ENCODE measurements at places on chromosomes 16 and 17. TPM values are rescaled to one million over a fixed set of nuclear protein-coding genes. Genes with fewer than 3 reads are reported as not detected.

UMOD gene
- 0.07 TPM for total RNA-seq

ARL5C gene
- total RNA-seq, result not detected

CENPV gene
- total RNA-seq, result 42.6 TPM

CNGB1 gene
- not detected for total RNA-seq

DRC7 gene
- total RNA-seq, result 0.04 TPM

- DNase-seq, result no peak
Measured at GRCh38 chr17:47918006-47918405, 22.0 kb downstream of the SP2 start.

DNA sequence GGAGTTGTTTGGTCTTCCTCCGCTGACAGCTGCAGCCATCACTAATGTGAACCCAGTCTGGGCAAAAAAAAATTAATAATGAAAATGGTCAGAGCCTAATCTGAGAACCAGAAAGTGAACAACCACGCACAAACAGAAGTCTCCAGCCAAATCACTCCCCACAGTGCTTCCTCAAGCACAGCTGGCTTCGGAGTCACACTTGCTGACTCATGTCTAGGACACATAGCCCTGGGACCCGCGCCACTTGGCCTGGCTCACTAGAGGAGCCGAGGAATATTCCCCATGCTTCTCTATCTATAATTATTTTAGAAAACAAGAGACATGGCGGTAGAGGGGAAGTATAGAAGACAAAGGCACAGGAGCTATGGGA lies 109.1 kb downstream of the ZFHX3 start:
- no peak for DNase-seq

GRCh38 chr17:48100160-48100559 lies 1.1 kb downstream of the CBX1 start:
- DNase-seq, result no peak

GRCh38 chr16:26567356-26567755 lies 499.4 kb upstream of the C16orf82 start:
- DNase-seq, result no peak

DNA sequence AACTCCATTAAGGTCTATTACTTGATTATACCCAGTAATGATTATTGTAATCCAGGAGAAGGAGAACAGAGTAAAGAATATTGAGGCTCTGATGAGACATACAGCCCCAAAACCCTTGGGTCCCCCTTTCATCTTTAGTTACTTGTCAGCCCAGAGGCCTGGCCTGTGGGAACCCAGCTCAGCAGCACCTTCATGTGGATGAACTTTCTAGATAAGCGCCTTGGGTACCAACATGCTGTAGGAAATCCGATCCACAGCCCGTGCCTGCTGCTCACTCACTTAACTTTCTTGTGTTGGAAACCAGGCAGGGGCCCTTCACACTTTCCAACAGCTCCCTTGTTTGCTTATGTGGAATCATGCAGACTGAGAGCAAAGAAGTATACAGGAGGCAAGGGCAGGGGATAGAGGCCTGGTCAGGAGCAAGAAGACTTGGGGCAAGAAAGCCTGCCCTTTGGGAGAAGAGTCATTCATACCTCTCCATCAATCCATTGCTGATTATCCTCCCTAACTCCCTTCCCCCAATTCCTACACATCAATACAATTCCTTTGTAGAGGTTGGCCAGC lies 64.0 kb upstream of the SOX9 start:
- DNase-seq, result no peak

DNA sequence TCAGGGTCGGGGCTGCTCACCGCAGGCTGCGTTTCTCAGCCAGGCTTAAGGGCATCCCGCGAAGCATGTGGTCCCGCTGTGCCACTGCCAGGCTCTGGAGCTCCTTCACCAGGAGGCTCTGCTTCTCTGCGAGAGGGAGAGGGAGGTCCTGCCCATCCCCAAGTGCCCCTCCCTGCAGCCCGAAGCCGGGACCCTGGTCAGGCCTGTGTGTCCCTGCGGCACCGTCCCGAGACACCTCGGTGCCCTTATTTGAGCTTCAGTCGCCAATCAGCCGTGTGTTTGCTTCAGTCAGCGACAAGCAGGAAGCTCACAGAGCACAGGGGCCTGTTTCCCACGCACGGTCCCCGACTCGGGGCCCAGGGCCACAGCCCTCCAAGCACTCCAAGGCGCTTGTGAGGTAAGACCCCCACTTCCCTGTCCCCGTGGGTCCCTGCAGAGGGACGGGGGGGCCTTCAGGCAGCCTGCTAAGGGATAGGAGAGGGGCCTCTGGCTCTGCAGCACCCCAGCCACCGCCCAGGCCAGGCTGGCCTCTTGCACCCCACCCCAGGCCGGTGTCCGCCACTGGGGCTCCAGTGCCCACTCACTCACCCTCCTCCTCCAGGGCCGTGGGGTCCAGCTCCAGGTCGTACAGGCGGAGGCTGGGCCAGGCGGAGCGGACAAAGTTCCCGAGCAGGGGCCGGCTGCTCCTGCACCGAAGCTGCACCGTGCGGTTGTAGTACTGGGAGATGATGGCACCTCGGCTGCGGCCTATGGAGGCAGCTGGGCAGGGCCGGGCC lies 3.2 kb downstream of the TMC6 start:
- DNase-seq, result no peak

- no peak for DNase-seq
Measured at GRCh38 chr17:45127548-45128300, 4.6 kb downstream of the PLCD3 start.

- DNase-seq, result peak; percentile 25
Measured at GRCh38 chr17:82687871-82688270, 10.6 kb downstream of the RAB40B start.

DNA sequence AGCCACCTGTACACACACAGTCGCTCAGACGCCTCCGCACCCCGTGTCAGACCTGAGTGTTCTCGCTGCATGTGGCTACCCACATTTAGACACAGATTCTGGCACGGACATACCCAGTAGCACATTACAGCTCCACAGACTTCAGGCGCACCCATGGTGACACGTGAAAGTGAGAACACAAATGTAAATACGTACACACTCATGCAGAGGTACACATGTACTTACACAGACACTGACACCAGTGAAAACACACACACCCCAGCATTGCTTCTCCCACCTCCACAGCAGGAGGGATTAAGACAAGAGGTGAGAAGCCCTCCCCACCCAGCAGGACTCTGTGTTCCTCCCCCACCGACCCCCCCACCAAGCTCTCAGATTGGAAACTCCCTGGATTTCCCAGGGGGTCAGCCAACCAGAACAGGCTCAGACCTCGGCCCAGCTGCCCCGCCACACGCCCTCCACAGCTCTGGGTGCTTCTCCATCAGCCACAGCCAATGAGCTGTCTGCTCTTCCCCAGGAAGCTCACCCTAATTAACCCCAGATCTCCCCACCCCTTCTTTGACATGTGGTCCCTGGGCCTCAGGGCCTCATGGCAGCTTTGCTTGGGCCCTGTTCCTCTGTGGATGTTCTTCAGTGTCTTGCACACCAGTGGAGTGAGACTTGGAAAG lies 5.3 kb upstream of the FOXN1 start:
- no peak for DNase-seq

- DNase-seq, result no peak
Measured at GRCh38 chr17:58918072-58918471, 162.4 kb downstream of the PPM1E start.

DNA sequence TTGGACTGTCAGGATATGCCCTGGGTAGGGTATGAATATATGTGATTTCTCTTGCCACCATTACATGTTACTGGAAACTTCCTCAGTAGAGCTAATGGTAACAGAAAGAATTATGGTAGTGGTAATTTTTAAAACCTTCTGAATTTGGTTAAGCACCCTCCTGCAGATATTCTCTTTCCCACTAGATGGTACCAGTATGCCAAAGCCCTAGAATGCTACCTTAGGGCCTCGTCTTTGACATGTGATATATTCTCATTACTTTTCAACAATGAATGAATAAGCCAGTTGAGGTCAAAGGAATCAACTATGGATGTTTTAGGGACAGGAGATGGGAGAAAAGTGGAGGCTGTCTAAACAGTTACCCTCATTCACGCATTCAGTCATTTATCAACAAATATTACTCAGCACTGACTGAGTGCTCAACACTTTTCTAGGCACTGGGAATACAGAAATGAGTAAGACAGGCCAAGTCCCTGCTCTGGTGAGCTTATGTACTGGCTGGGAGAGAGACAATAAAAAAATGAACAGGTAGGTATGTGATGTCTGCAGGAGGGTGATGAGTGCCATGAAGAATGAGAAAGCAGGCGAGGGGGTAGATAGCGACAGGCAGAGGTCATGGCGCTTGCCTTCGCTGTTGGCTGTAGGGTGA lies 14.7 kb downstream of the CDH13 start:
- DNase-seq, result no peak

GRCh38 chr17:61376931-61377838 lies 22.5 kb upstream of the TBX2 start:
- DNase-seq, result no peak

DNA sequence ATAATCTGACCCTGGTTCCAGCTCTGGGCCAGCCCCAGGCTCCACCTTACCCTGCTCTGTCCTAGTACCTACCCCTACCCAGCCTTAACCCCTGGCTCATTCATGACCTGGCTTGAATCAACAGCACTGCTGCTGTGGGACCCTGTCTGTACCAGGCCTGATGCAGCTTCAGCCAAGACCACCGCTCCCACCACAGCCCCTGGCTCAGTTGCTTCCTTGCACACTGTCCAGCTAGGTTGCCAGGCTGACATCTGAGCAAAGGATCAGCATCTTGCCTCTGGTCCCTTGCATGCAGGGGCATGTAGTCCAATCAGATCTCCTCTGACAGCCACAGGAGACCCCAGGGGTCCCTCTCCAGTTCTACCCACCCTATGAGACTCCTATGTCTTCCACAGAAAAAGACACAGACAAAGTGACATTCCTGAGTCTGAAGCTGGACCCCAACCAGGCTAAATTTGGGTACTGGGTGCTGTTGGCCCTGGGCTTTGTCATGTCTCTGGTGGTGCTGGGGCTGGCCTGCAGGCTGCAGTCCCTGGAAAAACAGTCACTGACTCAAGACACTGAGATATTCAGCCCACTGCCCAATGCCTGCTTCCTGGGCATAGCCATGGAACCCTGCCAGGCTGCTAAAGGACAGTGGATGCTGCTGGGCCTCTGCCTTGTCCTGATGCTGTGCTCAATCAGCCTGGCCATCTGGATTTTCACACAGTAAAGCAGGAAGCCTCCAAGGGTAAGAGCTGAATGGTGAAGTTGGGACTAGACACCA lies 3.9 kb upstream of the KCNH6 start:
- no peak for DNase-seq

DNA sequence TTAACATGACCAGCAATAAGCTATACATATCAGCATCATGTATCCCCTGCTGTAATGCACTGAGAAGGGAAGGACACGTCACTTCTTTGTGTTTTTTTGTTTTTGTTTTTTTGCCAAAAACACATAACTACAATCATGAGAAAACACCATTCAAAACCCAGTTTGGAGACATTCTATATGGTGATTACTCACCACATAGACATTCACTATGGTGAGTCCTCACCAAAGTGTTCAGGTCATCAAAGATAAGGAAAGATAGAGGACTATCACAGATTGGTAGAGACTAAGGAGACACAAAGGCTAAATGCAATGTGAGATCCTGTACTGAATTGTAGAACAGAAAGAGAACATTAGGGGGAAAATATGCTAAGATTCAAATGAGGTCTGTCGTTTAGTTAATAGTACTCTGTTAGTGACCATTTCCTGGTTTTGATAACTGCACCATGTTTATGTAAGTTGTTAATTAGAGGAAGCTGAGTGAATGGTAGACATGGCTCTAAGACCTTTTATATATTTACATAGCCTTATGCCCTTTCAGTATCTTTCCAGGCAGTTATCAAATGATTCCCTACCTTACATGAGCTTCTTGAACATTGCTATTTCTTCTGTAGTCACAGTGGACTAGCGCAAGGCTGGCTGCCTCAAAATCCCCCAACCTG lies 46.6 kb downstream of the PIK3R5 start:
- no peak for DNase-seq

- DNase-seq, result no peak
Measured at GRCh38 chr17:59027750-59028149, 78.9 kb downstream of the TRIM37 start.

DNA sequence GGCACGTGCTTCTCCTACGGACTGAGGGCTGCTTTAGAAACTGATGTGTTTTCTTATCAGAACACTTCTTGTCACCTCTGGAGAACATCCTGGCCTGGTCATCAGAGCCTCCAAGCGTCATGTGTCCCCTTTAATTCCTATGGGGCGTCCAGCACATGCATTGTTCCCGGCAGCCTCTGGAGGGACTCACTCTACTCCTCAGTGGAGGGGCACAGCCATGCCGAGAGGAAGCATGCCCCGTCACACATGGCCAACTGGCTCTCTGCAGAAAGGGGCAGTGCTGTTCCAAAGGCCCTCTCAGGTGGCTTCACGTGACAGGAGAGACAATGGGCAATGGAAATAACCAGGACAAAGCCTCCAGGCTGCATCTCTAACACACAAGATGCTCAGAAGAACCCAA lies 31.8 kb downstream of the CDRT15L2 start:
- DNase-seq, result no peak

- no peak for DNase-seq
Measured at GRCh38 chr16:84463221-84463620, 41.2 kb downstream of the MEAK7 start.

- no peak for DNase-seq
Measured at GRCh38 chr17:9768381-9768934, 22.9 kb downstream of the DHRS7C start.

- DNase-seq, result no peak
Measured at GRCh38 chr16:17318238-17318637, 152.5 kb downstream of the XYLT1 start.

GRCh38 chr17:10417431-10417830 lies 4.3 kb downstream of the MYH8 start:
- no peak for DNase-seq

- DNase-seq, result no peak
Measured at GRCh38 chr17:79075861-79076406, 1.3 kb downstream of the ENGASE start.

DNA sequence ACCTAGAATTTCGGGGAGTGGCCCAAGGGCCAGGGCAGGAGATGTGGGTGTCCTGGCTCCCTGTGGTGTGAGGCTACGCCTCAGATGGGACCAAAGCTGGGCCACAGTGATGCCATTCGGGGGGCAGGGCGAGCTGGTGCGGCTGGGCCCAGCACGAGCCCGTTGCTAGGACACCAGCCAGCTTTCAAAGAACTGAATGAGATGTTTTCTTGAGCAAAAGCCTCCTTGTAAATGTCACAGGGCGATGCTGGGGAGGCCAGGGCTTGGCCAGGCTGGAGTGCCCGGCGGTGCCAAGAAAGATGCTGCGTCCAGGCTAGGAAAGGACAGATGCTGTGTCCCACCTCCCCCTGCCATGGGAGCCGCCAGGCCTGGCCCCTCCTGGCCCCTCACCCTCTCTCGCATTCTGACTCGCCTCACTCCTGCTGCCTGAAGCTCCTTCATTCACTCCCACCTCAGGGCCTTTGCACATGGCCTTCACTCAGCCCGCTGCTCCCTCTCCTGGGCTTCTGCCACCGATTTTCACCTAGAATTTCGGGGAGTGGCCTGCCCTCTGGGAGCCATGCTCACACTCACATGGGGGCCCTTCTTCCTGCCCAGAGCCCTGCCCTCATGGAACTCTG lies 39.1 kb downstream of the CPNE2 start:
- DNase-seq, result no peak
